Sigmoid colon (tissue), 7 donors: ENCODE measurements at places on chromosomes 6 and 20. TPM values are rescaled to one million over a fixed set of nuclear protein-coding genes. Genes with fewer than 3 reads are reported as not detected.

- peaks cover 67% of the 10 kb centered on the region for H3K4me1 ChIP-seq
- no peak overlapping the region for H3K4me3 ChIP-seq
- peak overlapping the region; percentile 69 for H3K27ac ChIP-seq
- H3K36me3 ChIP-seq, result no peaks in the 10 kb centered on the region
These were observed 8.3 kb downstream of the NT5E start for GRCh38 chr6:85458184-85458583.

- H3K4me3 ChIP-seq, result no peak overlapping the region
- no peak overlapping the region for H3K27ac ChIP-seq
- no peaks in the 10 kb centered on the region for H3K4me1 ChIP-seq
- H3K27me3 ChIP-seq, result no peaks in the 10 kb centered on the region
- DNase-seq, result no peak
These were observed 30.9 kb upstream of the TGM6 start for GRCh38 chr20:2349801-2350200.

GRCh38 chr20:46458866-46459750 is 52.7 kb upstream of the ELMO2 start:
- peak overlapping the region; percentile 15 for H3K4me3 ChIP-seq
- no peaks in the 10 kb centered on the region for H3K27me3 ChIP-seq
- peaks cover 4% of the 10 kb centered on the region for H3K4me1 ChIP-seq
- no peaks in the 10 kb centered on the region for H3K36me3 ChIP-seq
- no peak overlapping the region for H3K27ac ChIP-seq
- DNase-seq, result no peak

Gene KCNG1
- 3.2 TPM for total RNA-seq

Gene LGSN
- total RNA-seq, result not detected

Gene RIPPLY2
- total RNA-seq, result not detected
